ENCODE measurements at places on chromosomes 5 and 9. TPM values are rescaled to one million over a fixed set of nuclear protein-coding genes. Genes with fewer than 3 reads are reported as not detected.

DNA sequence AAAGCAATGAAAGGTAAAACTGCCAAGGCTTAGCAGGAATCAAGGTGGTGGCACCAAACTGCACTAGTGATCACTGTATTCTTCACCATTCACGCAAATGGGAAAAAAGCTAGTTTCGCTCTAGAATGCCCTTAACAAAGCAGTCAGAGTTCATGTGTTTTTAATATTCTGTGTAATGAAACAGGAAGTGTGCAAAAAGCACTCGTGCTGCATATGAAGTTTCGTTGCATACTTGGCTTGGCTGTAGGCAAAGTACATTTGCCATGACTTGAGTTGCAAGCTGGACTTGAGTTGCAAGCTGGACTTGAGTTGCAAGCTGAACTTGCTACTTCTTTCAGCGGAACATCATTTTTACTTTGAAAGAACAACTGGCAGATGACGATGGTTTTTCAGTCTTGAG is 55.4 kb downstream of the FOXI1 start:
- no peak for DNase-seq

- no peak for DNase-seq
Observed at GRCh38 chr9:131257266-131258025, 18.9 kb downstream of the FAM78A start.

DNA sequence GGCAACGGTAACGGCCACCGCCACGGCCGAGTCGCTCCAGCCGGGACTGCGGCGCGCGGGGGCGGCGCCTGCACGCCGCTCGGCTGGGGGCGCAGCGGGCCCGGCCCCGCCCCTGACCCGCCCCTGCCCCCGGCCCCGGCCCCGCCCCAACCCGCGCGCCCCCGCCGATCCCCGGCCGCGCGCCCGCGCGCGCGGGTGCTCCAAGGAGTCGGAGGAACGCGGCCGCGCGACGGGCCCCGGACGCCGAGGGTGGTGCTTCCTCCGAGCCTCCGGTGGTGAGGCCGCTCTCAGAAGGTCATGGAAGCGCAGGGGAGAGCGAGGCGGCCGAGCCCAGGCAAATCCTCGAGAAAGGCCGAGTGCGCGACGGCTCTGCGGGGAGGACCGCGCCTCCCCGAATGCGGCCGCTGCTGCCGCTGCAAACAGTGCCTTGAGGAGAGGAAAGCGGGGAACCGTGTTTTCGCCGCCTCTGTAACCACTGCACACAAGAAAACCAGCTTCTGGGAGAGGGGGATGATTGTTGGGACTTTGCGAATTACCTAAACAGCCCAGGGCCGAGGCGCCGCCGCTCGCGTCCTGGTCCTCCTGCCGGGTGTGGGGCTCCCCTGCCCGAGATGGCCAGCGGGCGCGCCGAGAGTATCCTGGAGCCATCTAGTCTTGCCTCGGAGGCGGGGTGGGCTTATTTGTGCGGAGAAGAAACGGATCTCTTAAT is at the start of gene LIFR:
Gene LIFR (minus strand): TSS at position 48 of the 709 bp plus-strand sequence. CDS start 25,999 bp downstream, outside the sequence.
- DNase-seq, result peak; percentile 86

GRCh38 chr5:83474991-83475390 is 3.4 kb downstream of the VCAN start:
- DNase-seq, result no peak

DNA sequence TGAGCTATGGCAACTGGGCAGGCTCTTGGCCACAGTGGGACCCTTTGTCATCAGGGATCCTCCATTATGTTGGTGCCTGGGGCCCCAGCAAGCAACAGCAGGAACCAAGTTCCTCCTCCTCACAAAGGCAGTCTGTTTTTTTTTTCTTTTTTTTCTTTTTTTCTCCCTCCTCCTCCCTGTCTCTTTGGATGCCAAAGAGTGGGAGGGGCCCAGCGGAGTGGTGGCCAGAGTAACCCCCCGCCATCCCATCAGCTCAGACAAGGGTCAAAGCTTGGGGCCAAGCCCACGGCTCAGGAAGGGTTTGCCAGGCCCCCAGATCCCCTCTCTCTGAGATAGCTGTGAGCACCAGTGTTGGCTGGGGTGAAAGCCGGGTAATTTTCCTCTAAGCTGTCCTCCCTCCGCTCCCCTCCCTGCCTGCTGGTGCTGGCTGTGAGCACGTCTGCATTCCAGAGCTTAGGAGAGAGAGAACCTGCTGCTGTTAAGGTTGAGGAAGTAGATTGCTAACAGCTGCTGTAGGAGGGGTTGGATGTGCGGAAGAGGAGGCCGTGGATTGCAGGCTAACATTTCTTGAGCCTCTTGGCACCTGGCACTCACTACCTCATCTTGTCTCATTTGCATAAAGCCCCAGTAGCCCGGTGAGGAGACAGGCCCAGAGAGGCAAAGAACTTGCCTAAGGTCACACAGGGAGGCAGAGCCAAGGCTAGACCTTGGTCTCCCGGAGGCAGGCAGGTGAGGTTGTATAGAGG is 21.2 kb downstream of the GSN start:
- DNase-seq, result peak; percentile 50

GRCh38 chr9:125272697-125273096 is 11.1 kb downstream of the GAPVD1 start:
- DNase-seq, result peak; percentile 31

DNA sequence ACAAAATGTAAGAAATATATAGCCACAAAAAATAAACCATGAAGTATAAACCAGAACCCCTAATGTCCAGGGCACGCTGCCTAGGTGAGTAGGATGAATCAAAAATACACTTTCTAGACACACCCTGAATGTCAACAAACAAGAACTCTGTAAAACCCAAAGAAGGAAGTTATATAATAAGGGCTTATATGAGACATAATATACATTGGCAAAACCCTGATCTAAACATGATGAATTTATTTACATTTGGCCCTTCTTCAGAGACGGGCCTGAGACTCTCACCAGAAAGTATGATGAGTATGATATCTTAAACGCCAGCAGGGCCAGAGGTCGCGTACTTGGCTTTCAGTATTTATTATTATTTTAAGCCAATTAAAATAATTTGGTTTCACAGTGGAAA is 125.1 kb upstream of the FST start:
- DNase-seq, result no peak

The CDC20B gene
- total RNA-seq, result not detected

The SHISAL2B gene
- 9.9 TPM for total RNA-seq
